ENCODE measurements at places on chromosomes 1 and 21. TPM values are rescaled to one million over a fixed set of nuclear protein-coding genes. Genes with fewer than 3 reads are reported as not detected.

The CHI3L1 gene
- total RNA-seq: 0.27 TPM

GRCh38 chr1:156822680-156823079 is 6.0 kb upstream of the SH2D2A start:
- no peak for DNase-seq

DNA sequence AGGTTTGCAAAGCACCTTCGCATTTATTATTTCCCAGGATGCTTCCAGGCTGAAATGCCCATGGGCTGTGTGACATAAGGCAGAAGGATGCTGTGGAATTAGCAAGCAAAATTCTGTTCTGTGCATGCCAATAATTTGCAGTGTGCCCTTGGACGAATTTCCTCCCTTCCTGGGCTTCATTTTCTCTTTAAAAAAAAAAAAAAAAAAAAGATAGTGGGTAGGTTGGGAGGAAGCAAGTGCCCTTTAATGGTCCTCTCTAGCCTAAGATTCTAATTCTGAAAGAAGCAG is 2.5 kb upstream of the ID3 start:
- no peak for DNase-seq

DNA sequence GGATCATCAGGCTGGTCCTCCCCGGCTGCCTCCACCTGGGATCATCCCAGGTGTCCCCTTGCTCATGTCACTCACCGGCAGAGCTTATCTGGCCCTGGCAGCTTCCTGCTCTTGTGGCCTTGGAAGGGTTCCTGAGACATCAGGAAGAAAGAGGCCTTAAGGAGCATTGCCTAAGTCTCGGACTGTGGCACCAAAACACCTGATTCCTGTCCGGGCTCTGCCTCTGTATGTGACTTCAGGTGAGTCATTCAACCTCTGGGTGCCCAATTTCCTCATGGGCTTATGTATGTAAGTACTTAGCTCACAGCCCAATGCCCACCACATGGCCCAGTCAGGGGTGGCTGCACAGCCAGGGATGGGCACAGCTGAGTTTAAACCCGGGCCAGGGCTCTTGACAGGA is 255.9 kb upstream of the VAMP3 start:
- peak; percentile 34 for DNase-seq

GRCh38 chr1:195472291-195472690 is 1135.9 kb downstream of the KCNT2 start:
- DNase-seq: no peak

- no peak for DNase-seq
Observed at GRCh38 chr1:240287722-240288121, 196.0 kb downstream of the FMN2 start.

DNA sequence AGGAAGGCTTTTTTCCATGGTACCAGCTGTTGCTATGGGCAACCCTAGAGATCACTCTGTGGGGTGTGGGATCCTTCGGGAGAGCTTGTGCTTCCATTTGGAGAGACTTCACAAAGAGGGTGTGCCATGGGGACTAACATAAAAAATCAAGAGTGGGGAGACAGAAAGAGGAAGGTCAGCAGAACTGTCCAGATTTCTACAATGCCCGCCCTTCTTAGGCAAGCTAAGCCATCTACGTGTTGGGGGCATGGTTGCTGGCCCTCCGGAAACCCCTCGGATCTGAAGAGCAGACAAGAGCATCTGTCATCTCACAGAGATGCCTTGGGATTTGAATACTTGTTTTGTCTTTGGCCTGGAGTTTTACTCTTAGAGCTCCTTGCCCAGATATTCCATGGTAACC is 83.9 kb upstream of the ZNF648 start:
- no peak for DNase-seq

DNA sequence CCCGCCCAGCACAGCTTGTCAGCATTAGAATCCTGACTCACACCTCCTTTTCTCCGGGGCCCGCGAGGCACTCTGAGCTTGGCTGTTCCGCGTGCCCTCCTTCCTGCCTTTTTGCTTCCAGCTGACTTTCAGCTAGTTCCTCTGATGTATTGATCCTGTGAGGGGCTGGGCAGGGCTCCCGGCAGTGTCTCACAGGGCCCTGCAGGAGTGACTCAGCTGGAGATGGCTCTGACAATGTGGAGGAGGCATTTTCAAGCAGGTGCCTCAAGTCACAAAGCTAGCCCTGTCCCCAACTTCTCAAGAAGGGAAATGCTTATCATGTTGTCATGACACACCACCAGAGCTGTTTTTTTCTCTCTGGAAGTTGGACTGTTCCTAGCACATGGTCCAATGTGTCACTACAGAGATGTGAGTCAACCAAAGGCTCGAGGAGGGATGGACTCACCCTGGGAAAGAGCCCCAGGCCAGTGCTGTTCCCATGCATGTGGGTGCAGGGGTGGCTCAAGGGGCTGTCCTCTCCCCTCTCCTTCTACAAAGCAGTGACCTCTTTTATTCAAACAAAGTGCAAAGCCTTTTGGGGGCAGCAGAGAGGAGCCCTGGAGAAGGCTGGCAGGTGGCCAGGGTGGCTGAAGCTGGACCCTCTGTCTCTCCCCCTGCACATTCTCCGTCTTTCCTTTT is 30.6 kb downstream of the SYT6 start:
- no peak for DNase-seq

DNA sequence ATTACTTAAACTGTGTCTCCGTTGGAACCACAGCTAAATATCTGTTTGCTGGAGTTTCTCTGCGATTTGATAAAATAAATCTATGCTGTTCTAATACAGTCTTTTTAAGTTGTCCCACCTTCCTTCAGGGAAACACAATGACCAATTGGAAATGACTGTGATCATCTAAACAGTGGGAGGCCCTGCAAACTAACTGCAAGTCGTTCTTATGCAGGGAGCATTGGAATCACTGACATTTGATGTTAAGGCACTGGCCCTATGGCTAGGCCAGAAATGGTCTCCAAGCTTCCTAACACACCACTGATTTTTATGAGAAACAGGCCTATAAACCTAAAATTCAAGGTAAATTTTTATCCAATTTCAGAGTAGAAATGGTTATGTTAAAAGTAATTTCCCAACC is 645.2 kb downstream of the LMO4 start:
- no peak for DNase-seq

GRCh38 chr1:170806961-170807360 is 128.4 kb upstream of the MROH9 start:
- DNase-seq: no peak

GRCh38 chr1:241610056-241610815 is 29.9 kb downstream of the CHML start:
- DNase-seq: no peak

The TEX38 gene
- total RNA-seq: not detected

GRCh38 chr1:76418531-76418930 is 344.0 kb downstream of the ST6GALNAC3 start:
- DNase-seq: no peak

GRCh38 chr1:19325958-19326747 is 14.0 kb downstream of the SLC66A1 start:
- DNase-seq: peak; percentile 15

The ANGEL2 gene
- 10.8 TPM for total RNA-seq

DNA sequence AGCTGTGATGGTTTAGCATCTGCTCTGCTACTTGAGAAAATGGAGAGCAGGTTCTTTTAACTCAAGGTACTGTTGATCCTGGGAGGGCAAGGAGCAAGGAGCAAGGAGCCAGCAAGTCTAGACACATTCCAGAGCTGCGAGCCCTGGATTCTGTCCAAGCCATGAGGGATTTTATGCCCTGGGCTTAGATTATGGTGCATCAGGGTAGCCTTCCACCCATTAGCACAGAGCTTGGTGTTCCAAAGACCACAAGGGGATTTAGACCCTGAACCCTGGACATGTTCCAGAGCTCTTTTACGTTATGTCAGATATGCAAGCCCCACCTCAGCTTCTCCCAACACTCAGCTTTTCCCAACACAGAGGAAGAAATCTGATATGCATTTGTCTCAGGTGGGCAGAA is 2.0 kb upstream of the OR14I1 start:
- no peak for DNase-seq

- no peak for DNase-seq
Observed at GRCh38 chr1:242522996-242523718, 1.3 kb downstream of the PLD5 start.

DNA sequence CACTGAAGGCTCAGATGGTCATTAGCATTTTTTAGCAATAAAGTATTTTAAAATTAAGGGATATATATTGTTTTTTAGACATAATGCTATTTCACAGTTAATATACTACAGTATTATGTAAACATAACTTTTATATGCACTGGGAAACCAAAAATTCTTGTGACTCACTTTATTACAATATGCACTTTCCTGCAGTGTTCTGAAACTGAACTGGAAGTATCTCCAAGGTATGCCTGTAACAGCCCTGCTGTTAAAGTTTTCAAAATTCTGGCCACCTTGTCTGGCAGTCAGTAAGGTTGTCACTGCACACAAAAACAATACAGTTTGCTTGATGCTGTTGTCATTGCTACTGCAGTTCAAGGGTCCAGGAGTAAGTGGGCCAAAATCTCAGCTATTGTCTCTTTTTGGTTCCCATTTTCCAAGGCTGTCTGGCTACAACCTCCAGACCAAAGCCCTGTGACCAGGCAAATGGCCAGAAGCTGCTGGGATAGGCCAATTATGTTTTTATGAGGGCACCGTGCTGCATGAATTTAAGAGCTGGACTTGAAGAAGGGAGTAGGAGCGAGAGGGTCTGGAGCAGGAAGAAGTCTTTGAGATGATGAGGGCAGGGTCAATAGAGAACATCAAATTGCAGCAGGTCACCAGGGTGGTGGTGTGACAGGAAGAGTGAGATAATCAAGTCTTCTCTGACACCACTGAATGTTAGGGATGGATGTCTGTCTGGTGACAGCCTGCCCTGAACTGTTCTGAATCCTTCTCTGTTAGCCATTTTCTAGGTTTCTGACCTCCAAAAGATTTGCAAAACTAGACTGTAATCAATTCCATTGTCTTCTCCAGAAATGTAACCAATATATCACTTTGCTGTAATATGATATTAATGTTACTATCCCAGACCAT is 82.3 kb upstream of the CACHD1 start:
- DNase-seq: no peak

DNA sequence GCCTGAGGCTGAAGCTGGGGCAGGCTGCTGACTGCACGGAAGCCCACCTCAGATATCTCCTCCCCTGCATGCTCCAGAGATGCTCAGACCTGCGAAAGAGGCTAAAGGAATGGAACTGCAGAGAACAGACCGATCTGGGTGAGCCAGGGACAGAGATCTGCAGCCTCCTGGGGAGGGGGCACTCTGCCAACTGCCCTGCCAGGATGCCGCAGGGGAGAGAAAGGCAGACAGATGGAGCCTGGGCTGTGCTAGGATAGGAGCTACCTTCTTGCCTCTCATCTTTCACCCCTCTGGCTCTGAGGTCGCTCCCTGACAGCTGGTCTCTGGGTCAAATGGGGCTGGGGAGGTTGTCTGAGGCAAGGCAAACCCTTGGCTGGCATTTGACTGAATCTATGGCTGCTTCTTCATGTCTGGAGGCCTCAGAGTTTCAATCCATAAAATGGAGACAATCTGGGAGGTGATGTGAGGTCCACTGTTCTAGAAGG is 238.2 kb downstream of the GRIK3 start:
- no peak for DNase-seq

The BRDT gene
- total RNA-seq: not detected

- no peak for DNase-seq
Observed at GRCh38 chr21:36804874-36805611, 106.1 kb downstream of the SIM2 start.

GRCh38 chr1:41238311-41238988 is 3.7 kb downstream of the SCMH1 start:
- no peak for DNase-seq

GRCh38 chr1:156583821-156584622 is 4.5 kb downstream of the TTC24 start:
- DNase-seq: no peak

The GPR137B gene
- total RNA-seq: 33.6 TPM

The AMPD1 gene
- not detected for total RNA-seq

- peak; percentile 2 for DNase-seq
Observed at GRCh38 chr1:30645807-30646206, 77.6 kb downstream of the MATN1 start.

The PWP2 gene
- 0.70 TPM for total RNA-seq

- no peak for DNase-seq
Observed at GRCh38 chr1:95196017-95196416, 38.0 kb upstream of the RWDD3 start.

GRCh38 chr1:205794011-205794730 is 18.8 kb downstream of the SLC41A1 start:
- no peak for DNase-seq

The ATP1A2 gene
- 255 TPM for total RNA-seq

The CFAP74 gene
- not detected for total RNA-seq

The PRDM15 gene
- 2.4 TPM for total RNA-seq

The TRNP1 gene
- total RNA-seq: 23.7 TPM

The PERM1 gene
- 52.8 TPM for total RNA-seq

DNA sequence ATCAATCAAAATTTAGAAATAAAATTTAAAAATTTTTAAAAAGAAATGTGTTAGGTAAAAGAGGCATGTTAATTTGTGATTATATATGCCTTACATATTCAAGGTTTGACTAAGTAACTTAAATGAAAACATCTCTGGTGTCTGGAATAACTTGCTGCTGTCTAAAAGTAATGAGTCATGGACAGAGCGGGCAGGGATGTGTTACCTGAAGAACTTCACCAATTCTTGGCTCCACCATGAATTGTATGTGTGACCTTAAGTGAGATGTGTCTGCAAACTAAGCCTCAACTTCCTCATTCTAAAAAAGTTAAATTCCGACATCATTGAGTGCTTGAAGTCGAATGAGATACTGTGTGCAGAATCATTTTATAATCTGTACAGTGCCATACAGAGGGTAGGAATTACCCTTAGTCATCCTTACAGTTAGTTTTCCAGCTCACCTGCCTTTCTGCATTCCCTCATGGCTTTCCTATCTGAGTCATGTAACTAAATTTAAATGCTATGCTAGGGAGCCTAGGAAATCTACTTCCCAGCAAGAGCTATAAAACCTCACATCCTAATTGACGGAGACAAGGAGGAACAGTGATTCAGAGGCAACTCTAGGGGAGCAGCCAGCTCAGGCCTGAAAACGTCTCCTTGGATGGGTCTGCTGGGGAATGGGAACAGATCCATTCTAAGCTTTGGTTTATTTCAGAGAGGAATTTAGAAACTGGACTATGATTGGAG is 100.7 kb upstream of the TSPAN2 start:
- DNase-seq: no peak

DNA sequence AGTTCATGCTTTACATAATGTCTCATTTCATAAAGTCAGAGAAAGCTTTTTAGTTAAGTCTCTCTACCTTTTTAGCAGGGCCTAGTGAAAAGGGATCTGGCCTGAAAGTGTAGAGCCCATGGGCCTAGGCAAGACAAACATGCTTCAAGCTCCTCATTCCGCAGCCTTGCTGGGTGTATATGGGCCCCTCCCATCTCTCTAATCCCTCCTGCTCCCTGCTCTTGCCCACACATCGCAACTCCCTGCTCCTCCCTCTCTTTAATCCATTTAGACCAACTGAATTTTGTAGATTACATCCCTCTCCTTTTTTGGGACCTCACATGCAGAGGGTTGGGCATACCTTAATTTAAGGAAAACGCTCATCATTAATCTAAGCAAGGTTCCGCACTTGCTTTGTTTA is 42.3 kb upstream of the CCDC190 start:
- DNase-seq: no peak

All from heart left ventricle (tissue), 16 donors.